Glomerular endothelial cell (primary cell): ENCODE measurements at places on chromosomes 12 and 14. TPM values are rescaled to one million over a fixed set of nuclear protein-coding genes. Genes with fewer than 3 reads are reported as not detected.

DNA sequence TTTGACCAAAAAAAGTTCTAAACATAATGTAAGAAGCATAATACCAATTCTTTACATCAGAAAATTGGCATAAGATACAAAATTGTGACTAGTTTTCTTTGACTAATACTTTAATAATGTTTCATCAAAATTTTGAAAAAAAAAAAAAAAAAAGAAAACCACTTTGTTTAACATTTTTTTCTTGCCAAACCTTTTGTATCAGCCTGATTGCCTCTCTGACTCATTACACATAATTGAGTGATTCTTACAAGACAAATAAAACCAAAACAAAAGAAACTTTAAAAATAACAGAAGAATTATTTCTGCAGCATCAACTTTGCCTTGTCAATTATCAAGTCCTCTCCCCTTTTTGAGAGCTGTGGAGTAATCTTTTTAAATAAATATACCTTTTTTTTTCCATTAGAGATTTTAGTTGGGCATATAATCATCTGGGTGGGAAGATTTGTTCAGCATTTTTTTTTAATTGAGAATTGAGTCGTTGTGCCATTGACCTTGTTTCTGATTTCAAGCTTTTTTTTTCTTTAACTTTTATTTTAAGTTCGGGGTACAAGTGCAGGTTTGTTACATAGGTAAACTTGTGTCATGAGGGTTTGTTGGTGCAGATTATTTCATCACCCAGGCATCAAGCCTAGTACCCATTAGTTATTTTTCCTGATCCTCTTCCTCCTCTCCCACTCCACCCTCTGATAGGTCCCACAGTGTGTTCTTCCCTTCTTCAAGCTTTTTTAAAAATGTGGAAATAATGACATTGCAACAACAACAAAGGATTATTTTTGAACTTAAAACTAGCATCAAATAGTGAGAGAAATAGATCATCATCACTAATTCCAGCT, 45.8 kb upstream of the HMGA2 start:
- no peak for DNase-seq

- DNase-seq = no peak
Observed at GRCh38 chr12:3190101-3190500, 112.9 kb downstream of the TSPAN9 start.

GRCh38 chr14:104637546-104638003, 33.0 kb upstream of the TMEM179 start:
- DNase-seq = no peak

GRCh38 chr14:22650960-22651521, 6.9 kb upstream of the OR6J1 start:
- no peak for DNase-seq

The TMTC1 gene
- 1.2 and 4.7 TPM in 2 replicates for total RNA-seq

The FAIM2 gene
- total RNA-seq = not detected in 2 replicates

The NGB gene
- total RNA-seq = not detected in 2 replicates

The ACSM4 gene
- not detected in 2 replicates for total RNA-seq

The TAS2R9 gene
- total RNA-seq = 0.18 TPM in 1 of 2 replicates, not detected in the other

The SPIC gene
- not detected in 2 replicates for total RNA-seq
